ENCODE measurements at places on chromosomes 4 and X. TPM values are rescaled to one million over a fixed set of nuclear protein-coding genes. Genes with fewer than 3 reads are reported as not detected.

TACR3 gene
- total RNA-seq = not detected

C4orf54 gene
- not detected for total RNA-seq

GRIA3 gene
- 2.0 TPM for total RNA-seq

NHS gene
- 1.2 TPM for total RNA-seq

STARD8 gene
- 1.3 TPM for total RNA-seq

ESX1 gene
- not detected for total RNA-seq

FABP2 gene
- total RNA-seq = not detected

CXCL8 gene
- 29.5 TPM for total RNA-seq

MAOA gene
- 4.8 TPM for total RNA-seq

SLC6A8 gene
- 9.8 TPM for total RNA-seq

SLITRK4 gene
- total RNA-seq = under 0.01 TPM

AMBN gene
- not detected for total RNA-seq

PAGE2B gene
- 0.28 TPM for total RNA-seq

INPP4B gene
- 4.3 TPM for total RNA-seq

RBMX2 gene
- 37.5 TPM for total RNA-seq

MGAT4D gene
- not detected for total RNA-seq

PCDH19 gene
- total RNA-seq = under 0.01 TPM

RAI2 gene
- total RNA-seq = 0.14 TPM

TMEM144 gene
- total RNA-seq = 9.2 TPM

PLP1 gene
- total RNA-seq = 0.18 TPM

CSAG2 gene
- total RNA-seq = not detected
